ENCODE measurements at places on chromosomes 16 and 17.

- DNase-seq: no peak
Observed at GRCh38 chr16:84820771-84821170, 986 bp downstream of the CRISPLD2 start.

DNA sequence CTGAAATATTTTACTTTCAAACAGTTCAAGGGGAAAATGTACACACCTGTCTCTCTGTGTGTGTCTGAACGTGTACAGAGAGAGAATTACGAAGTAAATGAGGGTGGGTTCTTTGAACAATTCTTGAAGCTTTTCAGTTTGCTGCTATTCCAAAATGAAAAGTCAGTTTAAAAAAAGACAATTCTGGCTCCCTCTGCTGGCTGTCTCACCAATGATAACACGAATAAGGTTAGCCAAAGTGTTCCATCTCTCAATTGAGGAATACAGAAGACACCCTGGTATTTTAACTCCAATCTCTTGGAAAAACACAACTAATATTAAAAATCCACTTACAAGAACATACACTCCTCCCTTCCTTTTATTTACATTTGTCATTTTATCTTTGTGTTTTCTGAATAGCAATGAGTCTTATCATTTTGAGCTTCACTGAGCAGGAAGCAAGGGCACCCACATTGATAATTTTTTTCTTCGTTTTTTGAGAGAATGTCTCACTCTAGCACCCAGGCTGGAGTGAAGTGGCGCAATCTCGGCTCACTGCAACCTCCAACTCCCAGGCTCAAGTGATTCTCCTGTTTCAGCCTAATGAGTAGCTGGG is 20.5 kb downstream of the EFTUD2 start:
- DNase-seq: peak; percentile 41

DNA sequence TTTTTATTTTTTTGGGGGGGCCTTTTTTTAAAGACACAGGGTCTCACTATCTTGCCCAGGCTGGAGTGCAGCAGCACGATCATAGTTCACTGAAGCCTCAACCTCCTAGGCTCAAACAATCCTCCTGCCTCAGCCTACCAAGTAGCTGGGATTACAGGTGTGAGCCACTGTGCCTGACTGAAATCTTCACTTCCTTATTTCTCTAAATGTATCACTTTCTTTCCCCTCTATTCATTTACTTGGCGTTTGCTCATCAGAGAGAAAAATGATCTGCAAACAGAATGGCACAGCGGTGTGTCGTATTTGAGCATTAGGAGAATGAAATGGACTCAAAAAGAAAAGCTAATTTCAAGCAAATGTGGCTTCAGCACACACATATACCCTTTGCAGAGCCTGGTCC is 44.3 kb upstream of the CDH5 start:
- no peak for DNase-seq

GRCh38 chr16:89864527-89864820 is 8.9 kb upstream of the TCF25 start:
- DNase-seq: no peak

- no peak for DNase-seq
Observed at GRCh38 chr17:41464682-41465081, 2.5 kb downstream of the KRT32 start.

DNA sequence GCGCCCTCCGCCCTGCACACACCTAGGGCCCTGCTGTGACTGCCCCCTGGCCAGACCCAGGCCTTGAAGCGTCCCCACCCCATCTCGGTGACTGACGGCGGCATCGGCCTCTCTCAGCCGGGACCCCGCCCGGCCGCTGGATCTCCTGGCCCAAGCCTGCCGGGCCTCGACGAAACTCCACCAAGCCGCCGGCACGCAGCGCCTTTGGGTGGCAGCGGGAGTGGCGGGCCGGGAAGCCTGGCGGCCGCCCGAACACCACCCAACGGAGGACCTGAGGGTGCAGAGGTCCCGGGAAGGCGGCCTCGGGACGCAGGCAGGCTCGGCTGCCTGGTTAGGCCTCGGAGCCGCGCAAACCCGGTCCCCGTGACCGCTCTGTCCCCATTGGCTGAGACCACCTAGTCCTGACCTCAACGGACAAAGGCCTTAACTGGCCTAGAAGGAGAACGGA is 12.0 kb upstream of the TMEM97 start:
- DNase-seq: no peak

DNA sequence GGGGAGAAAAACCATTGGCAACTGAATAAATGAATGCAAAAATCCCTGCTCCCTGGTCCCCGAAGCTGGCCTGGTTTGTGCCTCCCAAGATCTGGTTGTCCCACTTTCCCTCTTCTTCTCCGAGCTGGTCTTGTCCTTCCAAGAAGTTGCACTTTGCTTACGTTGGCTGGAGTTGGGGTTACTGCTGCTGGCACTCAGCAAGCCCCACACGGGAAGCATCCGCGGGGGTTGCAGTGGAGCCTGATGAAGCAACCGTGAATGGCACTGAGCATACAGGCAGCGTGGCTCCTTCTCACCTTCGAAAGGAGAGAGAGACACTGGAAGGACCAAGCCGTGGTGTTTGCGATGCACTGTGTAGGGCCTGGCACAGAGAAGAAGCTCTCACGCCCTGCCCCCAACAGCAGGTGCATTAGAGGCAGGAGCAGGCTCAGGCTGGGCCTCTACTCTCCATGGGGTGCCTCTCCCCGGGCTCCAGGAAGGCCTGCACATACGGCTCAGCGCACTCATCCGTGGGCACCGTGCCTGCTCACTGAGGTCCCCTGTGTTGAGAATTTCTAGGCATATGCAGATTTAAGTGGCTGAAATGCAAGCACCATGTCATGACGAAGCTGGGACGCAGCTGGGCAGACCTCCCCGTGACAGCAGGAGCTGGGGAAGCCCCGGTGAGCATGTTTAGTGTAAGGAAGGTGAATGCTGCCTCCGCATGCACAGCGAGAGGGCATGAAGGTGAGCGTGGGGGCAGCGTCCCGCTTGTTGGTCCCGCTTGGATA is 12.1 kb downstream of the CA5A start:
- peak; percentile 39 for DNase-seq

- peak; percentile 11 for DNase-seq
Observed at GRCh38 chr17:33981711-33982601, 273.1 kb upstream of the CCL2 start.

GRCh38 chr16:28504707-28505404 is 1.8 kb downstream of the IL27 start:
- no peak for DNase-seq

- no peak for DNase-seq
Observed at GRCh38 chr17:69796078-69796477, 278.9 kb upstream of the KCNJ16 start.

DNA sequence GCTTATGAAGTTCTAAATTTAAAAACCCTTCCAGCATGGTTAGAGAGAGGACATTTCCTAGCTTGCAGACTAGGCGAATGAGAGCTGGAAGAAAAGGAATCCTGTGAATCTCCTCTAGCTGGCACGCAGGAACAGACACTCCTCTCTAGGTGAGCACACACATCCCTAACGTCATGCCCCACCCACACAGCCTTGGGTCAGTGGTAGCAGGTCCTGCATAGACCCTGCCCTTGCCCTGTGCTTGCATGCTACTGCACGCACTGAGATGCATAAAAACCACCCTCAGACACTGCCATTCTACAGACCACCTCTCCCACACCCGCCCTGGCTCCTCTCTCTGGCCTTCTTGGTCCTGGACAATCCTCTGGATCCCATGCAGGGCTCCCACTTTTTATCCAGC is 23.5 kb downstream of the CES1 start:
- no peak for DNase-seq

DNA sequence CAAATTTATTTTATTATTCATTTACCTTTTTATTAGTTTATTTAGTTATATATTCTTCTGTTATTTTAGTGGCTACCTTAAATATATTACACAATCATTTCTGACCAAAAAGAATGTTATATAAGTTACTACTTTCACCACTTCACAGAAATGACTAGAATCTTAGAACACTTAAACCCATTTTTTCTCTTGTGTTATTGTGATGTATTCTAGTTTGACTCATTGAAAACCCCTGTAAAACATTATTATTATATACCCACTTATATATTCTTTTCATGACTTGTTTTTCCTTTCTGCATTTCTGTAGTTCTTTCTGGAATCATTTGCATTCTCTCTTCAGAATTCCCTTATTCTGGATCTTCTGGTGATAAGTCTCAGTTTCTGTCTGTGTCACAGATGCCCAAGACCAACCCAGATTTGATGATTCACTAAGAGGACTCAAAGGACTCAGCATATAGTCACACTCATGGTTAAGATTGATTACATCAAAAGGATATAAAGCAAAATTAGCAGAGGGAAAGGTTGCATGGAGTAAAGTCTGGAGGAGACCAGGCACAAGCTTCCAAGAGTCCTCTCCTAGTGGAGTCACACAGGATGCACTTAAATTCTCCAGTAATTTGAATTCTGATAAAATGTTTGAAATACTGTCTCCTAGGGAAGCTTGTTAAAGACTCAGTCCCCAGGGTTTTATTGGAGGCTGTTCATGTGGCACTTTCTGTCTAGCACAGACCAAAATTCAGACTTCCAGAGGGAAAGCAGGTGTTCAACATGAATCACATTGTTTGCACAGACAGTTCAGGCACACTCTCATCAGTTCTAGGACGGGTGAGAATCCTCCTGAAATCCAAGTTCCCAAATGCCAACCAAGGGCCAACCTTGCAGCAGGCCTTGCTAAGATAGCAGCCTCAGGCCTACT is 7.7 kb downstream of the GINS3 start:
- DNase-seq: no peak

DNA sequence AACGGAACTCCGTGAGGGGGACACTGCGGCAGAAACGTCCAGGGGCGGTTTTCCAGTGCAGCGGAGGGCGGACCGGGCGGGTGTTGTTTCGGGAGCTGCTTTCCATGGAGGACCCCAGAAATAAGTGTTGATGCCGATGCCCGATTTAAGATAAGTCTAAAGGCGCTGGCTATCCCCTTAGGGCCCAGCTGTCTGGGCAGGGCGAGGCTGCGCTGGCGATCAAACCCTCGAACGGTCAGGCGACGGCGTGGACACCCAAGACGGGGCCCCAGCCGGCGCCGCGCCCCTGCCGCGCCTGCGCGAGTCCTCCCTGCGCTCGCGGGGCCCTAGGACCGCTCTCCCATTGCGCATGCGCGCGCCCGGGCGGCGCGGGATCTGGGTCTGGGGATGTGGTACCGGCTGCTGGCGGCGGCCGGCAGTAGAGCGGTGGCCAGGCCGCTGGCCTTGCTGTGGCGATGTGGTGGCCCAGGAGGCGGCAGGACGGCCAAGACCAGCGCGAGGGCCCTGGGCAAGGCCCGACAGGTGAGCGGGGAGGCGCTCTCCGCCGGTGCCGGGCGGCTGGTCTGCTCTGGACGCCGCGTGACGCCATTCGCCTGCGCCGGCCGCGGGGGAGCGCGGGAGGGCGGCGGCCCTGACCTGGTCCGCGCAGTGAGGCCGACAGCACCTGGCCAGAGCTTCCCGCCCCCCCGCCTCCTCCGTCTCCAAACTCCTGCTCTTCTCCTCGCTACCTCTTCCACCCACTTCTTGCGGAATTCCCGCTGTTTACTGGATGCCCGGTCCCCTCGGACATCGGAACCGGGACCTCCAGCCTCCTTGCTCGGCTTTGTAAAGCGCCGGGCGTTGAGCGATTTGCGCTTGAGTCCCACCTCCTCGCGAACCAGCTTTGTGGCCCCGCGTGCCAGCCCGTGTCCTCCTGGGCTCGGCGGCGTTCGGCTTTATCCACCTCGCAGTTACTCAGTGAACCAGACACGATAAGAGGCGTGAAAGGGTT is 24.0 kb downstream of the DEF8 start:
- peak; percentile 93 for DNase-seq

DNA sequence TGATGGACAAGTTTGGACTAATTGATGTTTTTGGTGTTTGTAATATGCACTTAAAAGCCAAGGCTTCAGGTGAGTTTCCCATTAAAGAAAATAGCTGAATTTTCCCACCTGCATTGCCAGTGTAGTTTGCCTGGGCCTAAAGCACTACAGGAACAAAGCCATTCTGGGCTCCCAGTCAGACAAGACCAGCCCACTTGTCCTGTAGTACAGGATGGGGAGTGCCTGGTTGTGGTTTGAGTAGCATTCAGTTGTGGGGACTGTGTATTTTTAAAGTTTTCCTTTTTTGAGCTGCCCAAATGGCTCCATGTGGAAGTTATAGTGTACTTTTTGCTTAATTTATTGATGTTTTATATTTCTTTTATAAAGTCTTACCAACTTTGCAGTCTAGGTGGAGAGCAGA is 91.7 kb downstream of the TANGO6 start:
- DNase-seq: no peak

DNA sequence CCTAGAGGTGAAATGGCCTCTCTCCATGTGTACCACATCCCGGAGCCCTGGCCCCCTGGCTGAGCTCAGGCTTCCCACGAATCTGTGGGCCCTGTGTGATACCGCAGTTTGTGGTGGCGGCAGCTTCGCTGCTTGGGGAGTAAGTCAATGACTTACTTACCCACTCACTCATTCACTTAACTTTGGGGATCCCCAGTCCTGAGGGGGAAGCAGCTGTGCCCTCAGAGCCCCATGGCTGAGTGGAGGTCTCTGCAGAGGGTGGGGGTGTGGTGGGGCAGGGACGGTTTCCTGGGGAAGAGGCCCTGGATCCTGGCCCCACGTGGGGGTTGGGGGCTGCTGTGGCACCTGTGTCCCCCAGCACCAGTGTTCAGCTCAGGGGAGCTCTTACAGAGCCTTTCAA is 13.2 kb downstream of the KCNJ12 start:
- DNase-seq: no peak

DNA sequence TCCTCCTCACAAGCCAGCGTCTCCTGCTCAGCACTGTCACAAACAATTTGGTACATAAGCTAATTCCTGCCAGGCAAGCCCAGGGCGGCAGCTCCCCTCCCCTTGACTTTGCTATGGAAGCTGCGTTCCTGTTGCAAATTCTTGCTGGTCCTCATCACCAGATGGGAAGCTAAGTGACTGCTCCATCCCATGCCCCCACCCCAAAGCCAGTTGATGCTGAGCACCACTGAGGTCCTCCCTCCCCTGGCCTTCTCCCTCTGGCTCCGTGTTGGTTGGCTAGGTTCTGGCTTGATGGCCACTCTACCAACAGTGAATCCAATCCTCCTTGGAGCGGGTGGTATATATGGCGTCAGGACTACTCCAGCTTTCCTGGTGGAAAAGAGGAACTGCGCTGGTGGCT is 34.4 kb downstream of the PIPOX start:
- DNase-seq: no peak

DNA sequence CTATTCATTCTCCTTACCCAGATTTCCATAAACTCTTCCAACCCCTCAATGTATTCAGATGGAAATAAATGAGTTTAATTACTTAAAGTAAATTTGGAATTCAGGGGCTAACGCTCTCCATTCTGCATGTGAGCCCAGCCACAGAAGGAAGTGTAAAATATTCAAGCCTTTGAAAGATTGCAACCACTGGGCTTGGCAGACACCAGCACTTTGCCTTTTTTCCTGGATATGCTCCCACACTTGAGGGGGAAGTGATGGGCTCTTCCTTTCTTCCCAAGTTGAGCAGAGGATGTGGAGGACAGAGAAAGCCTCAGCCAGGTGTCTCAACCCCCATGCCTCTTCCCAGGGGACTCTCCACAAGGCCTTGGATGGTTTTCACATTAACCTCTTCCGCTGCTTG is 825.1 kb upstream of the EEF2KMT start:
- no peak for DNase-seq

Measured in left kidney (tissue), 8 donors.